ENCODE measurements at places on chromosomes 2 and 18.

DNA sequence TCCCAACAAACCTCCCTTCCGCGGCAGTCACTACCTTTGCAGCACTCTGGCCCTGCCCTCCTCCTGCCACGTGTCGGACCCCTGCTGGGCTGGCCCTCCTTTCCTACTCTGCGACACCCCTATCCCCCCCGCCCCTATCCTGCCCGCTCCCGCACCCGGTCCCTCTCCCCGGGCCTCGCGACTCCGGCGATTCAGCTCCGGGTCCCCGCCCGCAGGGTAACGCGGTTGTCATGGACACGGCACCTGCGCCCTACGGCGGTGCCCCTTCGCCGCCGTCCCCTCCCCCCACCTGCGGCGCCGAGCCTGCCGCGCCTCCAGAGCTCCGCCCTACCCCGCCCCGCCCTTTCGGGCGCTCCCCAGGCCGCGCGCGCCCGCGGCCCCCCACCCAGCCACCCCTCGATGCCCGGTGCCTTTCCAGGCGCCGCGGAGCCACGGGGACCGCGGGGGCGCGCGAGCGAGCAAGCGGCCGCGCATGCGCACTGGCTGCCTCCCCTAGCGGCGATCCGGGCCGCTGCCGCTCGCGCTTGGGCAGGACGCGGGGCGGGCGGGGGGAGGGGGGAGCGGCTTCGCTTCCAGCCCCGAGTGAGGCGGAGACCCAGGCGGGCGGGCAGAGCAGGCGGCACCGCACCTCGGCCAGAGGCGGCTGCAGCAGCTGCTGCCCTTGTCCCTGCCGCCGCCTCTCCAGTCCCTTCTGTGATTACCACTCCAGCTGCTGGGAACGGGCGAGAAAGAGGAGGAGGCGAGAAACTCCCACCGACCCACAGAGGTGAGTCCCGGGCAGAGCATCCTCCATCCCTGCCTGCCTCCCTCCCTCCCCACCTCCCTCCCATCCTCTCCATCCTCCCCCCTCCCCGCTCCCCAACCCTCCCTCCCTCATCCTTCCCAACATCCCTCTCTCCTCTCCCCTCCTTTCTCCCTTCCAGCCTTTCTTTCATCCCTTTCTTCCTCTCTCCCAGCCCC, at the start of gene CTNNA2:
Gene CTNNA2 (plus strand): TSS at position 610 of the 960 bp plus-strand sequence.
- DNase-seq = peak; percentile 29

DNA sequence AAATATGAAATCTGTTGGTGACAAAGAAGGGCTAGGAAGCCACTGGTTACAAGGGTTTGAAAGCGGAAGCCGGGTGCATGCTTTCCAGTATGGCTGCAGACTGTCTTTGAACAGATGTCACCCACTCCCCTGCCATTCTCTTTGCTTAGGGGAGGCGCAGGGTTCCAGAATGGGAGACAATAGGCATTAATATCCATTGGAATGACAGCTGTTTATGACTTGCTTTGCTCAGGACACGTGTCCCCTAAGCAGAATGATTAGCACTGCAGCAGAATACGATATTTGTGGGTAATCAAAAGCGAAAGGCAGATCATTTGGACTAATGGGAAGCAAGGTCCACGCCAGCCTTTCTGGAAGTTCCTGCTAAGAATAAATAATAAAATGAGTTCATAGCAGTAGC, 25.8 kb upstream of the NRP2 start:
- no peak for DNase-seq

GRCh38 chr2:102313025-102313424, 1.7 kb downstream of the IL1RL1 start:
- no peak for DNase-seq

DNA sequence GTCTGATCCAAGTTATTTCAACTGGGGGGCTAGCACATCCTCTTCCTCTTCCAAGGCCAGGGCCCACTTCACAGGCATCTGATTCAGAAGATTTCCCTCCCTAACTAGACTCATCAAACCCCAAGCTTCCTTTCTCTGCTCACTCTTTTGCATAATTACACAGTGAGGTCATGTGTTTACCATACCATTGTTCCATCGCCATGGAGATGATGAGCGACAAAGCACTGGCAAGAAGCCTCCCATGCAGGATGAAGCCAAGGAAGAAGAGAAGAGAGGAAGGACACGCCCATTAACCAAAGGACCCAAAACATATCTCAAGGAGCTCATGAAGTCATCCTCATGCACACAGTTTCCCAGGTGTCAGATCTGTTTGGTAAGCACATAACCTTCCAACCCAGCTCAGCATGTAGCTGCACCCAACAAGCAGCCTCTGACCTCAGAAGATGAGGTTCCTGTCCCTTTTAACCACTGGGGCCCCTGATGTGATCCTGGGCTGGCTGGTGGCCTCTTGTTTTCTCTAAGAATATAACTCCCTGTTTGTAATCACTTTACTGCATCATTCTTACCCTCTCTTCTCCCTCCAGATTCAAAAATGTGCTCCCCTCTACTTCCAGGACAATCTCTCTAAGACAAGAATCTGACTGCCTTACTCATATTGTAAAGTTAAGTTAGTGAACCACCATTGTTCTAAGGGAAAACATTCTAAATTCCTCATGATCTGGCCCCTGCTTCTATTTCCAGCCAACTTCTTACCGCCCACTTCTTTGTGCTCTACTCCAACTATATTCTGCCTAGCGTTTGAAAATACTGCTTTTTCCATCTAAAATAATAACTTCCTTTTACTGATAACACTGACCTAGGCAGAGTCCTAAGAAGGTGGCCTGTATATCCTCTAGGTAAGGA, 190.1 kb downstream of the TTC32 start:
- peak; percentile 88 for DNase-seq

GRCh38 chr2:232211743-232212686, 166.5 kb upstream of the ALPP start:
- DNase-seq = no peak

DNA sequence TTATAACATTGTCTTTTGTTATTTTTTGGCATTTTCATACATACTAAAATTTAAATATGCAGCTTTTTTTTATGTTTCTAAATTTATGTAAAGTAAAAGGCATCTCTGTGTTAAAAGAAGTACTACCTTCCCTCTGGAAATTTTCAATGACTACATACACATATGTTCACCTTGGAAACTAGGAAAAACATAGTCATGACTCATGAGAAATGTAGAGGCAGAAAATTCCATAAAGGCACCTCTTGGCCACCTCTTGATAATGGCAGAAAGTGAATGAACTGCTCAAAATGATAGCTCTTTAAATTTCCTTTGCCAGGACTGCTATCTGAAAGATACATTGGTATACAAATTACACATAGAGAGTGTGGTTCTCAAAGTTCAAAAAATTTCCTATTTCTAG, 889.1 kb upstream of the ZEB2 start:
- DNase-seq = no peak

DNA sequence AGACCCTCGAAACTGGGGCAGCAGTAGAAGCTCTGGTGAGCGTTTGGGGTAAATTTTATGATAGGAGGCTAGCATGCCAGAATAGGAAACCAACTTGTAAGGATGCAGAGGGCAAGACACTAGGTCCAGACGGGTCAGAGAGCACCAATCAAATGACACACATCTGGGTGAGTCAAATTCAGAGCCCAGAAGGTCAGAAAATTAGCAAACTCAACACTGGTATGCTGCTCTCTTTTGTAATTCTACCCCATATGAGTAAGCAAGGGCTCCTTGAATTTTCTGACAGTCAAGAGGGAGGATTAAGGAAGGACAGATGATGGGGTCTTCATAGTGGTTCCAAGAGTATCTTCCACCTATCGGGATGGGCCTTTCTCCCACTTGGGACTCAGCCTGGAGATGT, 209.8 kb downstream of the BCL2 start:
- no peak for DNase-seq

GRCh38 chr2:216756435-216756834, 61.1 kb upstream of the IGFBP5 start:
- DNase-seq = no peak

- no peak for DNase-seq
Measured at GRCh38 chr2:46000660-46001059, 296.5 kb upstream of the EPAS1 start.

- DNase-seq = no peak
Measured at GRCh38 chr2:239398521-239398921, 2.3 kb downstream of the HDAC4 start.
